ENCODE measurements at places on chromosomes 4 and X. TPM values are rescaled to one million over a fixed set of nuclear protein-coding genes. Genes with fewer than 3 reads are reported as not detected.

The ABCE1 gene
- total RNA-seq, result 93.2 TPM

DNA sequence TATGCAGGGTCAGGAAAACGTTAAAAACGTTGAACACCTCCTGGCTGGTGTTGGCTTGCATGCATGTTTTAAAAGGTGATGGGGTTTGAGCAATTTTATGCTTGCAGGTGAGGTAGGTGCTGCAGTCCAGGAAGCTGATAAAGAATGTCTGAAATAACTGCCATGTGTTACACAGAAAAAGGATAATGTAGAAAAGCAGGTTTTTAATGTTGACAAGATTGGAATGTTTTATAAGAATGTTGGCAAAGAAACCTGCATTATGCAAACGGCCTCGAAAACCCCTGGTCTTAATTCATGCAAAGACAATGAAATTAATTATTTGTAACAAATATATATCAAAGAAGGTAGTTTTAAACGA, 723.7 kb upstream of the AGA start:
- no peak overlapping the region for H3K4me3 ChIP-seq
- no peaks in the 10 kb centered on the region for H3K36me3 ChIP-seq
- H3K27ac ChIP-seq, result no peak overlapping the region
- DNase-seq, result no peak
- H3K4me1 ChIP-seq, result no peaks in the 10 kb centered on the region

The TBC1D9 gene
- 16.1 TPM for total RNA-seq

GRCh38 chr4:158208963-158209640, 1.2 kb upstream of the TMEM144 start:
- no peaks in the 10 kb centered on the region for H3K4me1 ChIP-seq
- H3K36me3 ChIP-seq, result no peaks in the 10 kb centered on the region
- H3K27me3 ChIP-seq, result no peaks in the 10 kb centered on the region
- H3K4me3 ChIP-seq, result no peak overlapping the region
- DNase-seq, result no peak

GRCh38 chr4:152515678-152516077, 20.2 kb downstream of the FBXW7 start:
- H3K27me3 ChIP-seq, result no peaks in the 10 kb centered on the region
- no peaks in the 10 kb centered on the region for H3K4me1 ChIP-seq
- no peak overlapping the region for H3K4me3 ChIP-seq
- H3K27ac ChIP-seq, result no peak overlapping the region
- H3K36me3 ChIP-seq, result no peaks in the 10 kb centered on the region

The MORC4 gene
- 22.3 TPM for total RNA-seq

The AASDH gene
- 39.6 TPM for total RNA-seq

DNA sequence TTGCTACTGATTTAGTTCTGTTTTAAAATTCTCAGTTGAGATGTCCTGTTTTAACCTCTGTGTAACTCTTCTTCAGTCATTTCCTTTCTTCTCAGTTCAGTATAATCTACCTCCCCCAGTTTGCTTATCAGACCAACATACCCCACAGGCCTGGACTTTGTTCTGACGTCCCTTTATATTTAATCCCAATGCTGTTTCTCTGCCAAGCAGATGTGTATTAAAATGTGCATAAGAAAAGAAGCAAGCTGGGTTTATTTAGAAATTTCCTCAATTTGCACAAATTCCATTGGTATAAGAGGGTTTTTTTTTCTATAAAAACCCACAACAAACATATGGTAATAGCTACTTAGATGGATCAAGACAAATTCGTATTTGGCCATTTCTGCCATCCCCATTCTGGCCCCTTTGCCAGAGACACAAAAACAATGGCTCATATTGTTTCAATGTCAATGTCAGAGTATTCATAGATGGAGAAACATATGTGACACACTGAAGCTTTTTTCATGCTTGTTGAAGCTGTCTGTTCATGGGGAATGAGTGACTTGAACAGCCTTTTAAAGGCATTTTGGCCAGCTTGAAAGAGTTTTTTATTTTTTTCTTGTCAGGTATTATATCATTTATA, 24.5 kb downstream of the HCCS start:
- H3K4me3 ChIP-seq, result no peak overlapping the region
- H3K27me3 ChIP-seq, result no peaks in the 10 kb centered on the region
- no peaks in the 10 kb centered on the region for H3K36me3 ChIP-seq

DNA sequence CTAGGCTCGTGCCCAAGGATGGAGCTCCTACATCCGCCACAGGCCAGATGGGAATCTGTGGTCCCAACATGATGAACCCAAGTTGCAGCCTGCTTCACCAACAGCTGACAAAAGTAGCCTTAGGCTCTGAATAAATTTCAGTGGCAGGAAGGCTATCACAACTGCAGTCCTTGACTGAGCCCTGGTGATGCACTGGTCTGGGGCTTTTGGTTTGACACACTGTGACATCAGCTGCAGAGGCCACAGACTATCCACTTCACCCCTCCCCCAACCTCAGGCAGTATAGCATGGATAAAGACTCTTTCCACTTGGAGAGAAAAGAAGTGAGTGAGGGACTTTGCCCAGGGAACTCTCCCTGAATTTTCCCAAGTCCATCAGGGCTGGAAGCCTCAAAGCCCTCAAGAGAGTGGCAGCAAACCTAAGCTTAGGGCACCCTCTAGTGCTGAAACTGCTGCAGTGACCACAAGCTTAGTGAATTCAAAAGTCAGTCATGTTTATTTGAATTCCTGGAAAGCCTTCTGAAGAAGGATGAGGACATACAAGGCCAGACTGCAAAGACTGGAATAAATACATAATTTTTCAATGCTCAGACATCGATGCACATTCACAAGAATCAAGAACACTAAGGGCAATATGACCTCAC, 135.0 kb upstream of the TENT5D start:
- H3K4me3 ChIP-seq, result no peak overlapping the region
- no peak for DNase-seq
- no peak overlapping the region for H3K27ac ChIP-seq

The P2RY4 gene
- not detected for total RNA-seq

DNA sequence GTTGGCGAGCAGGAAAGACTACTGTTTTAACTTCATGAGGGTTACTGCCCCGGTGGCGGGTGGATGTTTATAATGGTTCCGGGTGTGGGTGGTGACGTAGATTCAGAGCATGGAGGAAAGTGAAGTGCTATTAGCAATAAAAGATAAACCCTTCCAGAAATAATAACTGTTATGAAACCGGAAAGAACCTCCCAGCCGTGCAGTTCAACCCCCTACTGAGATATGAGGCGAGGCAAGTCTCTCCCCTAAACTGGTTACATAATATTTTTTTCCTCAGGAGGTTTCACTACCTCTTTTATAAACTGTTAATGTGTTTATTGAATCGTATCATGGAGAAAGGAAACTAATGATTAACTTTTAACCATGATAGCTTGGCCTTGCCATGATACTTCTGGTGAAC, 33.9 kb upstream of the STIM2 start:
- H3K4me1 ChIP-seq, result no peaks in the 10 kb centered on the region
- H3K27me3 ChIP-seq, result no peaks in the 10 kb centered on the region
- H3K4me3 ChIP-seq, result no peak overlapping the region

DNA sequence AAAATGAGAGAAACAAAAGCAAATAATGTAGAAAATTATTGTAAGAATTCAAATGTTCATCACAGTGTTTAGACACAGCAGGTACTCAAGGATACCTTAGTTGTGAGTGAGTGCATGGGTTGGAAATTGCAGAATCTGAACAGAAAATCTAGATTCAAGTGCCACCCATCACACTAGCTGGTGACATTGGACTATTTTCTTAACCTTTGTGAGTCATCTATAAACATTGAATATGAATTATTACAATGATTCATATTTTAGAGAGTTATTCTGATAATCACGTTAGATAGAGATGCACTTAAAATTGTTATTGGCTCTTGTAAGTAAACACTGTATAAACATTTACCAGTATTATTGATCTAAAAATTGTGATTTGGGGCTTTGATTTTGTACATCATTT, 1113.1 kb downstream of the STIM2 start:
- H3K4me3 ChIP-seq, result no peak overlapping the region
- no peak for DNase-seq
- no peak overlapping the region for H3K27ac ChIP-seq
- H3K4me1 ChIP-seq, result no peaks in the 10 kb centered on the region
- no peaks in the 10 kb centered on the region for H3K36me3 ChIP-seq
- no peaks in the 10 kb centered on the region for H3K27me3 ChIP-seq

- H3K36me3 ChIP-seq, result no peaks in the 10 kb centered on the region
- no peak overlapping the region for H3K4me3 ChIP-seq
- H3K4me1 ChIP-seq, result no peaks in the 10 kb centered on the region
- DNase-seq, result no peak
Observed at GRCh38 chrX:129626026-129626425, 28.7 kb downstream of the APLN start.

The FAM9C gene
- not detected for total RNA-seq

DNA sequence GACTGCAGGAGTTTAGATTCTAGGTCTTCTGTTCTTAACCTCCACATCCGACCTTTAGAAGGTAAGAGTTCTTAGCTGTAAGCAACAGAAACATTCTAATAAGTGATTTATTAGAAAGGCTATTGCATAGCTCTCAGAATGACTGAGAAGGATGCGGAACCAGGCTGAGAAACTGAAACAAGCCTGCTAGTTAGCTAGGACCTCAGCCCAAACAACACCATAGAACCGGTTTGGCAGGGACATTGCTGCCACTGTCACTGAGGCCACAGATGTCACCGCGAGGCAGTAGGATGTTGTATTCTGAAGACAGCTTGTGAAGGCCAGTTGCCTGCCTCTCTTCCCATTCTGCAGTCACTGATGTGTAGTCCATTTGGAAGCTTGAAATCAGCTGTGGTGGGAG, 160.0 kb upstream of the ARX start:
- H3K27me3 ChIP-seq, result no peaks in the 10 kb centered on the region
- H3K4me1 ChIP-seq, result no peaks in the 10 kb centered on the region
- H3K27ac ChIP-seq, result no peak overlapping the region
- H3K4me3 ChIP-seq, result no peak overlapping the region
- no peak for DNase-seq
- H3K36me3 ChIP-seq, result no peaks in the 10 kb centered on the region

The ANXA10 gene
- total RNA-seq, result not detected

- H3K4me3 ChIP-seq, result no peak overlapping the region
- no peak for DNase-seq
- H3K27me3 ChIP-seq, result no peaks in the 10 kb centered on the region
- no peaks in the 10 kb centered on the region for H3K4me1 ChIP-seq
Observed at GRCh38 chr4:58261526-58261925, 1151.3 kb upstream of the IGFBP7 start.

The DMP1 gene
- not detected for total RNA-seq

DNA sequence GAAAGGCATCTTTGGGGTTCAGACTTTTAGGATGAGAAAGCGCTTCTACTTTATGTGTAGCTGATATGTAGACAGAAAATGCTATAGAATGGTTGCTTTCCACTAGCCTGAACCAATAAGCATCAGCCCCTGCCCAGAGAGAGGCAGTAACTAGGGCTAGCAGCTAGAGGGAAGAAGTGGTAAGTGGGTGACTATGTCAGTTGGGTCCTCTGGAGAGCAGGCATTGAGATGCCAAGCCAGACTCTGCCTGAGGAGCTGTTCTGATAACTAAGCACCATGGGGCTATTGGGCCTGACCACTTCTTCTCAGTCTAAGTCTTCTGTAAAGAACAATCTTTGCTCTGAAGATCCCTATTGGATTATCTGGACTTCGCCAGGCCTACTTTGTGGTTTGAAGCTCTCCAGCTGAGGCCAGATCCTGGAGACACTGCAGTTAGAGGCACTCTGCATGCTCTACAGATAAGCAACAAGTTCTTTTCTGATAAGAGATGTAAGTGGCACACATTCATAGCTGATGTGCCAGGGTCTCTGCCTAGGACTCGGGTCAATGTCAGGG, 146.1 kb downstream of the RBM46 start:
- DNase-seq, result no peak
- no peaks in the 10 kb centered on the region for H3K4me1 ChIP-seq
- no peaks in the 10 kb centered on the region for H3K36me3 ChIP-seq
- H3K4me3 ChIP-seq, result no peak overlapping the region
- H3K27me3 ChIP-seq, result no peaks in the 10 kb centered on the region

DNA sequence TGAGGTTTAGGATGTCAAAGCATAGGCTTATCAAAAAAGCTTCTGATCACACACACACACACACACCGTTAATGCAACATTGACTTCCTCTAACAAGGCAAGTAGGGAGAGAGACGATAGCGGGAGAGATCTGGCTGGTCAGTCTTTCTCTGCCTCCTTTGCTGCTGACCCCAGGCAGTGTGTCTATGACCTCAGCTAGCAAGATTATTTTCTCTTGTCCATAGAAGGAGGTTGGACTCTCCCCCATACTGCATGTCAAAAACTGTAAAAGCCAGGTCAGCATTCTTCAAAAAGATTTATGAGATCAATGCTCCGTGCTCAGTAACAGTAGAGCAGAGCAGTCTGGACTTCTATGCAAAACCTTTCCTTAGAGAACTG, 63.5 kb upstream of the PGM2 start:
- H3K36me3 ChIP-seq, result no peaks in the 10 kb centered on the region
- no peak for DNase-seq
- H3K4me1 ChIP-seq, result no peaks in the 10 kb centered on the region
- no peak overlapping the region for H3K4me3 ChIP-seq
- no peaks in the 10 kb centered on the region for H3K27me3 ChIP-seq
- H3K27ac ChIP-seq, result no peak overlapping the region

The NMU gene
- total RNA-seq, result not detected

The IL21 gene
- total RNA-seq, result not detected

The SLITRK4 gene
- total RNA-seq, result not detected

DNA sequence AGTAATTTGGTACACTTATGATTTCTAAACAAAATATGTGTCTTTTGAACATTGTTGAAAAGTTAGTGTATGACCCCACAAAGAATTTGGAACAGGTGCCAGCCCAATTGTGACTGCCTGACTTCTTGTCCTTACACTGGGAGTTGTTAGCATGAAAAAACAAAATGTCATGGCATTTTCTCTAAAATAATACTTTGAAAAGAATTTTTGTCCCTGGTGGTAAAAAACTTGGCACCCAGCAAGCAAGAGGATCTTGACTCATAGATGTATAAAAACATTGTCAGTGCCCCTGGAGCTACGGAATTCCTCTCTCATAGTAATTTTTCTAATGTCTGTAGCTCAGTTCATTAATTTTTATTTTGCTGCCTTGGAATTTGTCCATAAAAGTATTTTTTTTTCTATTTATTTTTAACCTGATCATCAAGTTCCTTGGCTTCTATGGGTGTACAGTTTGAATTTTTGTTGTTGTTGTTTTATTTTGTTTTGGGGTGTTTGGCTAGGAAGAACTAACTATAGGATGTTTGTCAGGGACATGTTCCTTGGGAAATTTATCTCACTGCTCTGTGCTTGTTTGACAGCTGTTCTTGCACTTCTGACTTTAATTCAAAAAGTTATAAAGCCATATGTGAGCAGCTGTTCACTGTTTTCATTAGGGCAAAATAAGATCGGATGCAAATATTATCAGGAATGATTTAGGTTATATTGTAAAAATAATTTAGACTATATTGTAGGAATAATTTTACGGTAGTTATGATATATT, 95.4 kb upstream of the NUDT6 start:
- no peak overlapping the region for H3K27ac ChIP-seq
- H3K4me3 ChIP-seq, result no peak overlapping the region
- H3K4me1 ChIP-seq, result no peaks in the 10 kb centered on the region
- H3K27me3 ChIP-seq, result no peaks in the 10 kb centered on the region

GRCh38 chr4:157443537-157443936, 223.0 kb downstream of the GRIA2 start:
- DNase-seq, result no peak
- no peak overlapping the region for H3K27ac ChIP-seq
- no peak overlapping the region for H3K4me3 ChIP-seq
- H3K27me3 ChIP-seq, result no peaks in the 10 kb centered on the region
- H3K4me1 ChIP-seq, result no peaks in the 10 kb centered on the region

All from uterus (tissue), 4 donors.